Muscle of arm (tissue), 14 donors: ENCODE measurements at places on chromosomes 2 and 18. TPM values are rescaled to one million over a fixed set of nuclear protein-coding genes. Genes with fewer than 3 reads are reported as not detected.

DNA sequence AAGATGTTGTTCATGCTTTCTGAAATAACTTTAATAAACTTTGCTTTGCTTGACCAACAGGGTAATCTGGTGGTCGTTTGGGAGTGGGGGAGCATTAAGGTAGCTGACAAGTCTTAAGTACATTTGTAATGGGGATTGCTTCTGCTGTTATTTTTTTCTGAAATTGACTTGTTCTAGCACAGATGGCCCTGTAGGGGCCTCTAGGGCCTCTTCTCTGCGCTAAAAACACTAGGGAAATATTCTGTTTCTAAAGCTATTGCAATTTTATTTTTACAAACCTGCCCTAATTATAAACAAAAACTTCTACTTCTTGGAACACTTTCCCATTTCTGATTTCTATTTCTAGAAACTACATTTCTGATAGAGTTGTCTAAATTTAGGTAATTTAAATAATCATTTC is 191.3 kb upstream of the KCNJ3 start:
- no peak for DNase-seq

DNA sequence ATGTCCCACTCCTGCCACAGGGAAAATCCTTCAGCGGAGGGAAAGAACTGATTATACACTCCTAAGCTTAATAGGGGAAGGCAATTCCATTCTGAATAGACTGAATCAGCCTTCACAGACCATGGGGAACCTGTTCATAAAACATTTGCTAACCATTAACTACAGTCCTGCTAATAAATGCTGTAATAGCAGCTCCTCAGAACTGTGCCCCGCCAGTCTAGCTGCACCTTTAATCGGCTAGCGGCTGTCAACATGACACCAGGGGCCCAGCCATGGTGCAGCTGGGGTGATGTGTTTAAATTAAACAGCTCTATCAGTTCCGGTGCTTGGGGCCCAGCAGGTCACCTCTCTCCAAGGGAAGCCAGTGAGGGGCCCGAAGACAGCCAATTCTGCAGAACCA is 77.8 kb downstream of the GALNT14 start:
- DNase-seq: no peak

DNA sequence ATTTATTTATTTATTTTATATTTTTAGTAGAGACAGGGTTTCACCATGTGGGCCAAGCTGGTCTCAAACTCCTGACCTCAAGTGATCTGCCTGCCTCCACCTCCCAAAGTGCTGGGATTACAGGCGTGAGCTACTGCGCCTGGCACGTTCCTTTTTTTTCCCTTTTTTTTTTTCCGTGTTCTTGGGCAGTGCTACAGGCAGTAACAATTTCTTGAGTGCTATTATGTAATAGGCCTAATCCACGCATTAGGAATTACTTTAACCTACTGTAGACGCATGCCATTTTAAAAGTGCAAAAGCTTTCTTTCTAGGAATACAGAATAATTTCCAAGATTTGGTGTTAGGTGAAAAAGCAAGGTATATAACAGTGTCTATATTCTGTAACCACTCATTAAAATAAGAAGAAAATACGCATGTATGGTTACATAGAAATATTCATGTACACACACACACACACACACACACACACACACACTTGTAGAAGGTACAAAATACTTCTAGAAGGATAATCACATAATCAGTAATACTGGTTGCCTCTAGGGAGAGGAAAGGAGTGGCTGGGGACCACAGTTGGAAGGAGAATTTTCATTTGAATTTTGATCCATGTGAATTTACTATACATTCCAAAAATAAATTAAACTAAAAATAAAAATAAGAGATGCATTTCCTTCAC is 92.3 kb downstream of the METTL8 start:
- no peak for DNase-seq

GRCh38 chr18:70981400-70982140 is 692.7 kb downstream of the SOCS6 start:
- no peak for DNase-seq

- no peak for DNase-seq
Measured at GRCh38 chr2:236657801-236658200, 88.2 kb downstream of the ACKR3 start.

DNA sequence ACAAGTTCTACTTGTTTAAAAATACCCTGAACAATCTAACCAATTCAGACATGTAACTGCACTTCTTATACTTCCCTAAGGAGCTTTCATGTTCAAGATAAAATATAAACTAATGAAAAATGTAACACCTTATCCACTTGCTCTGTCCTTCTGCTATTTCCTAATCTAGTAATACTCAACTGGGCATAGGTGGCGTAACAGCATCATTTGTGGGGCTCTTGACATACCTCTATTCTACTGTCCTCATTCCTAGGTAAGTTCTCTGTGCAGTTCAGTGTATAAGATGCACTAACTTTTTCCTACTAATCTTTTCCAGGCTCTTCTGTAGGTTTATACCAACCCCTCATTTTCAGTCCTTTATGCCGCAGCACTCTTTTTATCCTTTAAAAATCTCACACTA is 36.7 kb downstream of the PRKD3 start:
- DNase-seq: no peak

DNA sequence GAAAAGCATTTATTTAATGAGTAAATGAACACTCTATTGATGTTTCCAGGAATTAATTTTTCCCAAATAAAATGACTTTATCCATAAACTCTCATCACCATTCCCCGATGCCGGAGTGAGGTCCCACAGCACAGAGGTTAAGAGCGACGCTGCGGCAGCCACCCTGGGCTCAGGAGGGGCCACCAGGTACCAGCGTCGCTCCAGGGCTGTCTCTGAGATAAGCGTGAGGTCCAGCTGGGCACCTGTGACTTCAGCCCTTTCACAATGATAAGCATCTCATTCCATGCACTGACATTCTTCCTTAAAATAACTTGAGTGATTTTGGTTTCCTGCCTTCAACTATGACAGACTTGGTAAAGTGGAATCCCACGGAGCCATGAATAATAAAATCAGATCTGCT is 182.1 kb downstream of the TWIST2 start:
- no peak for DNase-seq

GRCh38 chr18:57975805-57976204 is 68.2 kb upstream of the NEDD4L start:
- DNase-seq: no peak

NCL gene
- 292 TPM for polyA plus RNA-seq

LRP1B gene
- polyA plus RNA-seq: 2.1 TPM

NYAP2 gene
- polyA plus RNA-seq: not detected

MSTN gene
- 83.2 TPM for polyA plus RNA-seq
